ENCODE measurements at places on chromosomes 3 and 15.

DNA sequence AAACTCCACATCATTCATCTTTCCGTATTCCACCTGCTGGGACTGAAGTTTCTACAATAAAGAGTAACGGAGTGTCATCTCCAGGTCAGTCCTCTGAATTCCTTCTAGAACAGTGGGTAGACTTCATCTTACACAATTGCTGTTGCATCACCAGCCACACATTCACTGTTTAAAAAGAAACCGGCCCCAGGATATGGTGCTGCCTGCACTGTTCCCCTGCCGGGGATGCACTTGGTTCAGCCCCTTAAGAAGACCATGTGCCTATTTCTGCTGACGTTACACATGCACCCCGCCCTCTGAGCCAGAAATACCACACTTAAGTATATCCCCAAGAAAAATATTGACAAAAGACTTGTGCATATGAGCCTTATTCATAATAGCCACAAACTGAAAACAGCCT lies 233.4 kb downstream of the FEZF2 start:
- DNase-seq, result no peak

DNA sequence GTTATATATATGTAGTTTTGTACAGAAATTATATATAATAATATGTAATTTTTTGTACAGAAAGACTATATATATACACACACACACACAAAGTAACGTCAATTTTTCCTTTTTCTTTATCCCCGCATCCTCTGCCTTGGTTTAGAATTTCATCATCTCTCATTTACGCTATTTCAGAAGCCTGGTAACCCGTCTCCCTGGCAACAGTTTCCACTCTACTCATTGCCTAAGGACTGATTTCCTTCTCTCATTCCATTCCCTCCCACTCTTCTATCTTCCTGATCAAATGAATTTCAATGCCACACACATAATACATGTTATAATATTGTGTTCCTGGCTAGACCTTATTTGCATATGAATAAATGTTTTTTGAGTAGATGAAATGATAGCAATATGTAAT lies 47.8 kb upstream of the NDN start:
- DNase-seq, result no peak

GRCh38 chr15:90822204-90822955 lies 46.0 kb upstream of the FURIN start:
- DNase-seq, result no peak

DNA sequence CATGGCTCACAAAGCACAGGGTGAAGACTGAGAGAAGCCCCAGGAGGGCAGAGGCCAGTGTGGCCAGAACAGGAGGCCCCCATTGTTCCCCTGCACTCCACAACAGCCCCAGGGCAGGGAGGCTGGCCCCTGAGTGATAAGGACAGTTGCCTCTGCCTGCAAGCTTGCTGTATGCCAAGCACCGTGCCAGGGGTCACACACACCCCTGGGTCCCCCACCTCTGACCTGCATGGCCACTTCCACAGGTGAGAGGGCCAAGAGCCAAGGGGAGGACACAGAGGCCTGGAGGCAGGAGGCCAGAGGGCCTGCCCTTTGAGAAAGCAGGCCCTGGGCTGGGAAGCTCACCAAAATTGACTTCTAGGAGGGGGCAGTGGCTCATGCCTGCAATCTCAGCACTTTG lies 23.7 kb downstream of the ATRIP start:
- no peak for DNase-seq

GRCh38 chr15:68265081-68265480 lies 12.5 kb upstream of the FEM1B start:
- no peak for DNase-seq

- no peak for DNase-seq
Measured at GRCh38 chr15:46996359-46996758, 720.9 kb upstream of the SEMA6D start.

DNA sequence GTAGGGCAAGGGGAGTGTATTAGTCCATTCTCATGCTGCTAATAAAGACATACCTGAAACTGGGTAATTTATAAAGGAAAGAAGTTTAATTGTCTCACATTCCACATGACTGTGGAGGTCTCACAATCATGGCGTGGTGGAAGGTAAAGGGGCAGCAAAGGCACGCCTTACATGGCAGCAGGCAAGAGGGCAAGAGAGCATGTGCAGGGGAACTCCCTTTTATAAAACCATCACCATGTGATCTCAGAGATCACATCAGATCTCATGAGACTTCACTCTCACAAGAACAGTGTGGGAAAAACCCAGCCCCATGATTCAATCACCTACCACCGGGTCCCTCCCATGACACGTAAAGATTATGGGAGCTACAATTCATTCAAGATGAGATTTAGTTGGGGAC lies 41.4 kb downstream of the SUMF1 start:
- no peak for DNase-seq

GRCh38 chr15:74428442-74428787 lies 5.3 kb downstream of the SEMA7A start:
- DNase-seq, result no peak

GRCh38 chr15:71716990-71717389 lies 93.4 kb upstream of the NR2E3 start:
- no peak for DNase-seq

- DNase-seq, result no peak
Measured at GRCh38 chr3:130529486-130530215, 12.7 kb downstream of the COL6A6 start.

DNA sequence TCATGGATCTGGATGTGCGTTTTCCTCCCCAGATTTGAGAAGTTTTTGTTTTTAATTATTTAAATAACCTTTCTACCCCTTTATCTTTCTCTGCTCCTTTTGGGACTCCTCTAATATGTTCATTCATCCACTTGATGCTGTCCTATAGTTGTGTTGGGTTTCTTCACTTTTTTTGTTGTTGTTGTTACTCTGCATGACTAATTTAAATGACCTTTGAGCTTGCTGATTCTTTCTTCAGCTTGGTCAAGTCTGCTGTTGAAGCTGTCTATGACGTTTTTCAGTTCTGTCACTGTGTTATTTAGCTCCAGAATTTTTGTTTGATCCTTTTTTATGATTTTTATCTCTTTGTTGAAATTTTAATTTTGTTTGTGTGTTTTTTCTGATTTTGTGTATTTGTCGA lies 463.6 kb upstream of the ALCAM start:
- DNase-seq, result no peak

DNA sequence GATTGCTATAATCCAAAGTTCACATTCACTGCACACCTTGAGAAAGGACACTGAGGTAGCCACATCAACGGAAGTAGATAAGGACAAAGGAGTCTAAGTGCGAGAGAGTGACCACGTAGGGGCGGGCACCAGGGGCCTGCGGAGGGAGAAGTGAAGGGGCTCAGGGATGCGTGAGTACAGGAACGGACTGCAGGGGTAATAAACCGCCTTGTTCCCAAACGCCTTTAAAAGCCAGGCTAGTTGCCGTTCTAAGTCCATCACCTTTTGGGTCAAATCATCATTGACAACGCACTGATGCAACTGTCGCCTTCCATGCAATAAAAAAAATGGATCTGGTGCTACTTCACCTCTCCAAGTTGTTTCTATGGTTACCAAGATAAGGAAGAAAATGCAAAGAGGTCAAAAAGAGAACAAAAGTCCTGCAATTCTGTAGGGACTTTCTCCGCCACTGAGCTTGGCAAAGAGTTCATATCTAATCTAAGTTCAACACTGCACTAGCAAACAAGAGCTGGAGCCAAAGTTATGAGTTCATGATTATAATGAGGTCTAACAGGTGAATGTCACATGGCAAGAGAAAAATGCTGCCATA lies 32.6 kb upstream of the ATP11B start:
- DNase-seq, result no peak

DNA sequence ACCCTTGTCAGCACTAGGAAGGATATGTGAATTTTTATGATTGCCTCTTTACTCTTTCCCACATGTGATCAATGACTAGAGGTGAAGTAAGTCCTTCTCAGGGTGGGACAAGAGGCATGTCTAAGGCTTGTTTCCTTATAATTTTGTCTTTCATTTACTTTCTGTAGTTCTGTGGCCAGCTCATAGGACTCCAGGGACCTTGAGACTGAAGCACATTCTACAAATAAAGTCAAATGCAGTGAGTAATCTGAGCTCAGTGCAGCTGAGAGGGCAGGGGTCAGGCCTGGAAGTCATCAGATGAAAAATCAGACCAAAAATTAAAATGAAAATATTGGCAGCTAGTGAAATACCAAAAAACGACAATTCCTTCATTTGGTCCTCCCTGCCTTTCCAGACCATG lies 424.7 kb upstream of the THBS1 start:
- DNase-seq, result no peak

DNA sequence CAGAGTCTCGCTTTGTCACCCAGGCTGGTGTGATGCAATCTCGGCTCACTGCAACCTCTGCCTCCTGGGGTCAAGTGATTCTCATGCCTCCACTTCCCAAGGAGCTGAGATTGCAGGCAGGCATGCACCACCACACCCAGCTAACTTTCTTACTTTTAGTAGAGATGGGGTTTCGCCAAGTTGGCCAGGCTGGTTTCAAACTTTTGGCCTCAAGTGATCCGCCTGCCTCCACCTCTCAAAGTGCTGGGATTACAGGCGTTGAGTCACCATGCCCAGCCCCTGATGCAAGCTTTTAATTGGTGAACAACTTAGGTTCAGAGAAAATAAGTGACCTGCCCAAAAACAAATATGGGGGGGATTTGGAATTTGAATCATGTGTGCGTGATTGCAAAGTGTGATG lies 246.2 kb downstream of the LRTM1 start:
- no peak for DNase-seq

GRCh38 chr15:75197062-75197630 lies 4.5 kb upstream of the C15orf39 start:
- no peak for DNase-seq

GRCh38 chr3:122956693-122957455 lies 70.7 kb downstream of the SEMA5B start:
- DNase-seq, result no peak

- DNase-seq, result no peak
Measured at GRCh38 chr3:30341851-30342250, 264.6 kb upstream of the TGFBR2 start.

DNA sequence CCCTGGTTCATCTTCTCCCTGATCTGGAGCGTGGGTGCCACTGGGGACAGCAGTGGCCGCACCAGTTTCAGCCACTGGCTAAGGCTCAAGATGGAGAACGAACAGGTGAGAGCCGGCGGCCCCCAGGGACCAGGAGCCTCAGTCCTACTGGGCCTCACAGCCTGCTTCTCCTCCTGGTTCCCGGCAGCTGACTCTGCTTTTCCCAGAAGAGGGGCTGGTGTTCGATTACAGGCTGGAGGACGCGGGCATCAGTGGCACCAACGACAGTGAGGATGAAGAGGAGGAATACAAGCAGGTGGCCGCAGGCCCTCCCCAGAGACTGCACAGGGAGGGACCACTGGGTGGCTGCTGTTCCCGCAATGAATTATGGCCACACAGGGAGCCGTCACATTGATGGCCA lies 54.4 kb downstream of the DNAH1 start:
- DNase-seq, result no peak

DNA sequence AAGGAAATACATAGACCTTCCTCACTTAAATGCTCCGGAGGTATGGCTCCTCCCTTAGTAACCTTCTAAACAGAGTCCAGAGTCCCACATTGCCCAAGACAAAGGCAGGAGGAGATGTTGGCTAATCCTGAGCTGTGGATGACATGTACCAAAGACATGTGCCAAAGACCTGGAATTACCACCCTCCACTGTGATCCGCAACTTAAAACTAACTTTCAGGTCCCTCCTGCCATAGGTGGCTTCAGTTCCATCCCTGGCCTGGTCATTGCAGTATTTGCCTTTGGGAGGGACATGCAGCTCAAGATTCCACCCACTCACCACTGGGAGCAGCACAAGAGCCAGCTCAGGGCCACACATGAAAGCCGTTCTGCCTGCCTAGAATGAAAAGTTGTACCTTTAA lies 28.0 kb downstream of the MYZAP start:
- DNase-seq, result no peak

DNA sequence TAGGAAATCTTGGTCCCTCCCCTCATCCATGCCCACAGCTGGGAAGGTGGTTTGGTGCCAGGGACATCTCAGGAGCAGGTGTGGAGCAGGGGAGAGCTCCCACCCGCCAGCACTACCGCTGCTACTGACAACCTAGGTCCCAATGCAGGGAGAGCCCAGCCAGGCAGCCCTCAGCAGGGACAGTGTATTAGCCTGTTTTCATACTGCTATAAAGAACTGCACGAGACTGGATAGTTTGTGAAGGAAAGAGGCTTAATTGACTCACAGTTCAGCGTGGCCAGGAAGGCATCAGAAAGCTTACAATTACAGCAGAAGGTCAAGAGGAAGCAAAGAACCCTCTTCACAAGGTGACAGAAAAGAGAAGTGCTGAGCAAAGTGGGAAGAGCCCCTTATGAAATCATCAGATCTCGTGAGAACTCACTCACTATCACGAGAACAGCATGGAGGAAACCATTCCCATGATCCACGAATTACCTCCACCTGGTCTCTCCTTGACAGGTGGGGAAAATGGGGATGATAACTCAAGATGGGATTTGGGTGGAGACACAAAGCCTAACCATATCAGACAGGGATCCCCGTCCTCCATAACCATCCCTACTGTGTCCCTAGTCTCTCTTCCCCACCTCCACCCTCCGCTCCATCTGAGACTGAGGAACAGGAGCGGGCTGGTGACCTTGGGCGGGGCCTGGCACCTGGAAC lies 218.6 kb downstream of the TBC1D2B start:
- no peak for DNase-seq

GRCh38 chr3:128133273-128133883 lies 9.8 kb upstream of the RUVBL1 start:
- peak; percentile 31 for DNase-seq

- no peak for DNase-seq
Measured at GRCh38 chr3:189458528-189458927, 172.7 kb upstream of the TP63 start.

- DNase-seq, result no peak
Measured at GRCh38 chr15:40925495-40925862, 3.7 kb upstream of the DLL4 start.

DNA sequence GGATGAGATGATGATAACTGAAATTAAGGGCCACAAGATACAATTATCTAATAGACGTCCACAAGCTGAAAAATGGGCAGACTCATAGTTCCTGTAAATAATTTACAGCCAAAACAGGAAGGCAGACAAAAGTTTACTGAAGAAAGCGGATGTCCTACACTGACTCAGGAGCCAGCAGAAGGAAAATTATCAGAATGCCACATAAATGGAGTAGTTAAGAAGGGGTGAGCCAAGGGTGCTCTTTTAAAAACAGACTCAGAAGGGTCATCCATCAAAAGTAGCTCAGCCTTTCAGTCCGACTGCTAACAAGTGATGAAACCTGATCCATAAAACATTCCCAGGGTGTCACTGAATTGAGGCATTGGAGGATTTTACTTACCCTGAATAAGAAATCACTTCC lies 39.8 kb downstream of the TUSC7 start:
- no peak for DNase-seq

GRCh38 chr3:31687020-31687802 lies 154.5 kb downstream of the STT3B start:
- DNase-seq, result no peak
